ENCODE measurements at places on chromosomes 3 and 15.
A peak's percentile ranks its signal among the peaks of the same experiment; 100 is the strongest.

GRCh38 chr3:31462050-31462569, 70.6 kb upstream of the STT3B start:
- DNase-seq: peak; percentile 5

- DNase-seq: no peak
Observed at GRCh38 chr3:122516846-122517360, 2.2 kb upstream of the KPNA1 start.

DNA sequence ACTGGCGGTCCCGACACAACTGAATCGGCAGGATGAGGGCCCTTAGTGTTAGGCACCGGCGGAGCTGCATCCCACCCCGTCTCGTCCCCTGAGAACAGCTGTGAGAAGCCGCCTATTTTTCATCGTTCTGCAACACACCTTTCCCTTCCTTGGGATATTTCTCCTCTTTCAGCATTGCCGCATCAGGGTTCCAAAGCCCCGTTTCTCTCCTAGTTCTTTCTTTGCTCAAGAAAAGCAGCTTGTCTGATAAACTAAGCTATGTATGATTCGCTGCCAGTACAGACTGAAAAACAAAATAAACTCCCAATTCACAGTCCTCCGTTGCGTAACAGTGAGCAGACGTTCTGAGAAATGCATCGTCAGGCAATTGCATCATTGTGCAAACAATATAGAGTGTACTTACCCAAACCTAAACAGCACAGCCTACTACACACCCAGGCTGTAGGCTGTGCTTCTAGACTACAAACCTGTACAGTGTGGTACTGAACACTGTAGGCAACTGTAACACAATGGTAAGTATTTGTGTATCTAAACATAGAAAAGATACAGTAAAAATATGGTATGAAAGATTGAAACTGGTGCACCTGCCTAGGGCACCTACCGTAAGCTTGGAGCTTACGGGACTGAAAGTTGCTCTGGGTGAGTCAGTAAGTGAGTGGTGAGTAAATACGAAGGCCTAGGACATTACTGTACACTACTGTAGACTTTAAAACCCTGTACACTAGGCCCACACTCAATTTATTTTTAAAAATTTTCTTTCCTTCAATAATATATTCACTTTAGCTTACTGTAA, 8.9 kb upstream of the ADAMTS17 start:
- no peak for DNase-seq

GRCh38 chr15:62104846-62105245, 38.1 kb downstream of the C2CD4A start:
- no peak for DNase-seq

DNA sequence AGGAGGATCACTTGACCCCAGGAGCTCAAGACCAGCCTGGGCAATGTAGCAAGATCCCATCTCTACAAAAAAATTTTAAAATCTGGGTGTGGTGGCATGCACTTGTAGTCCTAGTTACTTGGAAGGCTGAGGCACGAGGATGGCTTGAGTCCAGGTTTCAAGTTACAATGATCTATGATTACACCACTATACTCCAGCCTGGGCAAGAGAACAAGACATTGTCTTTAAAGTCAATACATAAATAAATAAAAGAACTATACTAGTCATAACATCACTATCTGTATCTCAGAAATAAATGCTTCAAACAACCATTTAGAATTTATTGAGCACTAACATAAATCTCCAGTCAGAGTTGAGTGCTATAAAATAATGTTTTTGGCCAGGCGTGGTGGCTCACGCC, 8.5 kb upstream of the PHLDB2 start:
- DNase-seq: no peak

- no peak for DNase-seq
Observed at GRCh38 chr3:122469659-122470058, 45.1 kb downstream of the KPNA1 start.

- no peak for DNase-seq
Observed at GRCh38 chr3:119230071-119230470, 10.6 kb downstream of the B4GALT4 start.

DNA sequence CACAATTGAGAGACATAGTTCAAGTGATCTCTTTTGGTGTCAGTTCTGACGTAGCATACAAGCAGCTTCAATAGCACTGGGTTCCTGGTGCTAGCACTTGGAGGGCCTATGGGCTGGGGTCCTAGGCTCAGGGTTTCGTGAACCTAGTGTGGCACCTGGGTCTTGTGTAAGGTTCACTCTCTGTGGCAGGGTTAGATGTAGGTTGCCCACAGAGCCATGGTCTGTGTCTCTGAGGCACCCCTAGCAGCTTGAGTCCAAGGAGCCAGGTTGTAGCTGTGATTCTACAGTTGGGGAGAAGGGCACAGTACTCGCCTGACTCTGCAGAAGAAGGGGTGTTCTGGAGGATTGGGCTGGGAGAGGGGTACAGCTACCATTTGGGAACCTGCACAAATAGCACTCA, 282.6 kb upstream of the LRRC3B start:
- no peak for DNase-seq
